ENCODE measurements at places on chromosomes 3 and 15.

DNA sequence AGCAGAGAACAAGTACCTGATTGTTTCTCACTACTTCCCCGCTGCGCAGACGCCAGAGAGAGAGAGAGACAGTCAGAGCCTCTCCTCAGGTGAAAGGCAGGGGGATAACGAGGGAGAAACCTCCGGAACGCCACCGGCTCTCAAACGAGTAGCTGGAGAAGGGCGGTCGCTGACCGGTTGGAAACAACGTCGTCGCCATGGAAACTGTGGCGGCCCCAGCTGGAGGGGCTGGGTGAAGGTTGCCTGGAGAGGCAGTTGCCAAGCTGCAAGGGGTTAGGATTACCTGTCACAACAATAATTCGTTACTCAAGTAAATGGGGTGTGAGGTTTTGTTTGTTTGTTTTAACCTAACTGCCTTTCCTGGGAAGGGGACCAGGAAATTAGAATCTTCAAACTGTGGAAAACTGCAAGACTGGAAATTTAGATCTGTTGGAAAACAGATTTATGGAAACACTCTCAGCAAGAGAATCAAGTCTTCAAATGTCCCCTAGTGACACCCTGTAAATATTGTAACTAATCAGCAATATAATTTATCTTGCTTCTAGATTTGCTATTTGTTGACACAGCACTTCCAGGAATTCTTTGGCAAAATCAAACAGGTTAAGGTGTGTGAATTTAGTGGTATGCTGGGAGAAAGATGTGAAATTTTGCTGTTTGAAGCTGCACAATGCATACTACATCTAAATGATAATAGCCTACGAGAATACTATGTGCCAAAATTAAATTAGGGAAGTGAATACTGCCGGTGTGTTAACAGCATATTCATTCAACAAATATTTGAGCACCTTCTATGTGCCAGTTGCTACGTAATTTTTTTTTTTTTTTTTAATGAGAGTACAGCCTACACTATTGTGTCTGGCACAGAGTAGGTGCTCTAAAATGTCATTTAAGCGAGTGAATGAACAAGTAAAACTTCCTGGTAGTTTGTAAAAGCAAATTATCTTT, at the start of gene DNAH12:
TSS of gene DNAH12 (minus strand) at position 164 of the 945 bp plus-strand sequence. CDS start 1,474 bp downstream, outside the sequence.
- DNase-seq, result no peak

DNA sequence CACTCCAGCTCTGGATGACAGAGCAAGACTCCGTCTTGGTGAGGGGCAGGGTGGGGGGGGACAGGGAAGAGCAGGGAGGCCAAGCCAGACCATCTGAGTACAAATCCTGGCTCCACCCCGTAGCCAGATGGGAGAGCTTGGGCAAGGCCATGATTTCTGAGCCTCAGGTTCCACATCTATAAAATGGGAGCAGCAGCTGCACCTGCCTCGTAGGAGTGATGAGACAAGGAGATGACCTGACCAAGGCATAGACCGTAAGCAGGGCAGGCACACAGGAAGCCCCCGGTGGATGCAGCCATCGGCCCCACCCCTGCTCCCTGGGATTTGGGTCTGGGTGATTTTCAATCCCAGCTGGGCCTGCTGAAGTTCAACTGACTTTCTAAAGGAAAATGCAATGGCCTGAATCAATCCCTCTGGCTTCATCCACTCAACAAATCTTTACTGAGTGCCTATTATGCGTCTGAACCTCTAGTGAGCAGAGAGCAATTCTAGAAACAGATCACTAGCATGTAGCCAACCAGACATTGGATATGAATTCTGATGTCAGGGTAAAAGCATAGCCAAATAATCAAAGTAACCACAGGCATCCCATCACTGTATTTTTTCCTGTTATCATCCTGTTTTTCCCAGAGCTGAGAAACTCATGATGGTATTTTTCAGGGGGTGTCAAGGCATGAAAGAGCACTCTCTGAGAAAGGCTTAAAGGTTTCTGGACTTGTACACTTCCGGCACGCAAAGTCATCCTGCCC, 141.2 kb downstream of the NUP210 start:
- no peak for DNase-seq

GRCh38 chr3:65593780-65594752, 444.7 kb downstream of the MAGI1 start:
- DNase-seq, result no peak

- no peak for DNase-seq
These were observed 61.0 kb downstream of the IQSEC1 start for GRCh38 chr3:13012221-13012691.

GRCh38 chr3:105594219-105594618, 227.5 kb downstream of the ALCAM start:
- DNase-seq, result no peak

GRCh38 chr15:90646662-90647305, 70.4 kb upstream of the BLM start:
- DNase-seq, result no peak

DNA sequence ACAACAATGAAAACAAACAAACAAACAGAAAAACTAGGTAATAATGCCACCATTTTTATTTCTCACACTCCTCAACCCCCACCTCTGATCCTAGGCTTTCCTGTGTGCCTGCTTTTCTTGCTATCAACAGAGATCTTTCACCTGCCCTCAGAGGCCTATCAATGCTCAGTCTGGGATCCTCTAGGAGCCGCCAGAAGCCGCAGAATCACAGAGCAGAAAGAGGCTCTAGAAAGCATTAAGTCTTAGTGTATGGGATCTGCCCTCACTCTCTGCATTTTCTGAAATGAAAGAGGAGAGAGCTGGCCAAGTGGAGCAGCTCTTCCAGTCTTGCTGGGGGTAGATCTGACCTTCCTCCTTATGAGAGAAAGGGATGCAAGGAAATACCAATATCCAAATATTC, 306.8 kb downstream of the TUSC7 start:
- no peak for DNase-seq

DNA sequence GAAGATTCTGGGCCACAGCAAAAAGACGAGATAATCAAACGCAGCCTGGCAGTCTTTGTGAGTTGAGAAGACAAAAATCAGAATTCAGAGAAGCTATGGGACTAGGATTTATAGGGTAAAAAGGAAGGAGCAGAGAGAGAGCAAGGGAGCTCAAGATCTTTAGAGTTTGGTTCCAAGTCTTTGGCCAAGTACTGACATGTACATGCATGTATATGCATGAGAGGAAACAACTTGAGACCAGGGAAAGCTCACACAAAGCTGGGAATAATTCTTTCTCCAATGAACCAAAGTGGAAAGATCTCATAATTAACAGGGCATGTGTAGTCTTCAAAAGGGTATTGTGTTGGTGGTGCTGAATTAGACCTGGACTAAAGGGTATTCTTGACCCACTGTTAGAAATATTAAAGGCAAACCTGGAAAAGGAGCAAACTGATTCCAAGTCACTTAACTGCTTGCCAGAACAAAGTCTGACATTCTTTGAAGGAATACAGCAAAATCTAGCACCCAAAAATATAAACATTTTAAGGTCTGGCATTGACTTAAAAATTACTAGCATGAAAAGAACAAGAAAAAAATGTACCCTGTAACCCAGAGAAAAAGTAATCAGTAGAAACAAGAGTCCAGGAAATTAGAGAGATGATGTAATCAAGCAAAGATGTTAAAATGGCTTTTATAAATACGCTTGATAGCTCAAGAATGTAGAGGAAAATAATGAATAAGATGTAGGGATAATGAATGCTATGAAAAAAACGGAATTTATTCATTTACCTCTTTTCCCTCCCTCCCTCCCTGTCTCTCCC, 226.0 kb upstream of the CGNL1 start:
- no peak for DNase-seq

DNA sequence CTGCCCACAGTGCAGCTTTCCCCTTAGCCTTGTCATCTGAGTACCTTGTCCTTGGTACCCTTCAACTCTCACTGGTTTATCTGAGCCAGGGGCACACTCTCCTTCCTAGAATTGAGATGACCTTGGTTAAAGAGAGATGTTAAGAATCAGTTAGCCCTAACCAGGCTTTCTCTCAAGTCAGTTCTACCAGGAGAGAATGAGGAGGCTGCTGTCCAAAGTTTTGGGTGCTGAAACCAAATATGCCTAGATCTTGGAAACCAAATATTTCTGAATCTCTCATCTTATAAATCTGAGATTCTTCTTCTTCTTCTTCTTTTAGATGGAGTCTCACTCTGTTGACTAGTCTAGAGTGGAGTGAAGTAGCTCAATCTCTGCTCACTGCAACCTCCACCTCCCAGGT, 12.0 kb upstream of the CTXND1 start:
- no peak for DNase-seq

- DNase-seq, result no peak
These were observed 4.8 kb upstream of the BCL6 start for GRCh38 chr3:187750006-187750512.

DNA sequence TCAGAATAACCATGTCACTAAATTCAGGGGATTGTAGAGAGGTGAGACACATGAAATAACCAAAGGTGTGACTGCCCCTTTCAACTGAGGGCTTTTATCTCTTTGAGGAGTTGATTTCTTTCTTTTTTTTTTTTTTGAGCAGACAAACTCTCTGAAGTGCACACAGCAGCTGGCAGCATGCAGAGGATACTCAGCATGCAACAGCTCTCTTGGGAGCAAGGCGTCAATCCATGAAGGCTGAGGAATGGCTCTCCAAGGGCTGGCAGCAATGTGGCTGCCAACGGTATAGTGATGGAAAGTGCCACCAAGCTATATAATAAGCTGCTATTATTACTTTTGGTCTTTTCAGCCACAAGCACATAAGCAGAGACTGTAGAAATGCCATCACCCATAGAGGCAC, 226.7 kb upstream of the FEZF2 start:
- no peak for DNase-seq

GRCh38 chr15:45128971-45129639, 574 bp downstream of the DUOXA1 start:
- no peak for DNase-seq

DNA sequence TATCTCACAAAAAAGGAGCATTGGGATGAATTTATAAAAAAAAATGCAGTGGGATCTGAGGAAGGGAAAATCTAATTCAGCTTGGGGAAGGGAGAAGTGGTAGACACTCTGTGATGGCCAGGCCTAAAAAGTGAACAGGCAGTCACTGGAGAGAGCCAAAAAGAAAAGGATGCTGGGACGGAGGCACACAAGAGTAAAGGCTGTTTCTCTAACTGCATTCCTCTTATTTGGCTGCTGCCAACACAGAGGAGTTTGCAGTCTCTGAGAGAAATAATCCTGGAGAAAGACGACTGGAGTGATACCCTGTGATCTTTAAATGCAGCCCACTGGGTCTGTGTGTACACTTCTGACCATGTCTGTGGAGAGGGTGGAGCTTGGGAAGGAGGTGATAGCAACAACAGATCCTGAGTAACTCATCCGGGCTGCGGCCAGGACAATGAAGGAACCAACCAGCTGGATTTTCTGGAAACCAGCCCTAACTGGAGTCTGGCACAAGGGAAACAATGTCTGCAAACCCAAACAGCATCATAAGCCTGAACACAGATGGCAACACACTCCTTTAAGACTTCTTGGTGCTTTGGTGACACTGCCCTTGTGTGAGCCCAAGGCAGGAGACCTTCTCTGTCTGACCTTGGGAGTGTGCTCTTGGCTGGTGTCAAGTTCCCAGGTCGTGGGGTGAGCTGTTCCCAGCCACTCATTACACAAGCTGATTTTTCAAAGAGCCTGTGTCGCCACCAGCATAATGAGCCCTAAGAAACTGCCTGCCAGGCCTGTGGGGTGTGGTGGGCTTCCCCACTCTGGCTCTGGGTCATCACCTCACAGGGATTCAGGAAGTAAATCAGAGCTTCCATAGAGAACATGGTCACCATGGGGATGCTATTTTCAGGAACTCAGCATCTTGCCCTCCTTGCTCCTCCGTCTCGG, 8.0 kb downstream of the FYCO1 start:
- peak; percentile 59 for DNase-seq

DNA sequence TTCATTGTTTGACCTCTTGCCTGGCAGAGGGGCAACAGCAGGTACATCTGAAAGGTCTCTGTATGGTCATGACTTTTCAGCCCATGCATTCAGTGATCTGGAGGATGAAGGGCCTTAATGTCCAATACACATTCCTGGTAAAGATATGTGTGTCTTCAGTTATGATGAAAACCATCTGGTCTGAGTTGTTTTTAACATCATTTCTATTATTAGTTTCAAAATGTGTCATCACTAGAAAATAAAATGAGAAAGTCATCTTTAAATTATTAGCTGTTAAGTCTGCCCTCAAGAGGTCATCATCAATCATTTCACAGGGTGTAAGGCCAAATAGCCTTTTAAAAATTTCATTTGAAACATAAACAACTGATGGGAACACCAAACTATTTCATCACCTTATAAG, 92.1 kb upstream of the PLSCR4 start:
- peak; percentile 21 for DNase-seq

- DNase-seq, result no peak
These were observed 1233.9 kb upstream of the ALCAM start for GRCh38 chr3:104132566-104133403.

DNA sequence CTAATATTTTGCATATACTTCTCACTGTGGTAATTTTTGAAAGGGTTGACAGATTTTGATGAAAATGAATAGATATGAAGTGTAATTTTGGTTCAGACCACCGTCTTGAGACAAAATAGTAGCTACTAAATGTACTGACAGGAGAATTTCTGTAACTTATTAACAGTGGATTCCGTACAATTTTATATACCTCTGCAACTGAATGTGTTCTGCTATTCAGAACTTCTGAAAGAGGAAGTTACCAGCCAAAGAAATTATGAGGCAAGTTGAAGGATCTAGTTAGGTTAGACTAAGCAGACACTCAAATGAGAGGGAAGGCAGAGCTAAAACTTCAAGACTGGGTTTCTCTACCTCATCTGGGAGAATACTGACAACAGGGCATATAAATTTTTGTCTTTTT, 29.4 kb downstream of the GAP43 start:
- no peak for DNase-seq

GRCh38 chr3:64082411-64082810, 59.1 kb upstream of the PSMD6 start:
- DNase-seq, result no peak

DNA sequence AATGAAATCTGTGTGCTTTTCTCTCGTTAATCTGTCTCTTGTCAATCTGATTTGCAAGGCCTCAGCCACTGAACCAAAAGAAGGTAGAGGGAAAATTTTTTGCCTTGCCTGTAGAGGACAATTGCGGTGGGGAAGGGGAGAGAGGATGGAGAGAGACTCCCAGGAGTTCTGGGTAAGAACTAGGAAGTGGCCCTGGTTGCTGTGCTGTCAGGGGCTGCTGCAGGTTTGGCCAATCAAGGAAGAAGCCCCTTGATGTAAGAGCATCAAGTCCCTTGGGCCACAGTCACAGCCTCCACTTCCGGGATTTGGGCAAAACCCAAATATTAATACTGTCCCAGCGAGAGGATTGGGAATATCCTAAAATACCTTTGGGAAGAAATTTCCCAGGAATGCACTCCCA, 43.3 kb downstream of the TRANK1 start:
- DNase-seq, result no peak

DNA sequence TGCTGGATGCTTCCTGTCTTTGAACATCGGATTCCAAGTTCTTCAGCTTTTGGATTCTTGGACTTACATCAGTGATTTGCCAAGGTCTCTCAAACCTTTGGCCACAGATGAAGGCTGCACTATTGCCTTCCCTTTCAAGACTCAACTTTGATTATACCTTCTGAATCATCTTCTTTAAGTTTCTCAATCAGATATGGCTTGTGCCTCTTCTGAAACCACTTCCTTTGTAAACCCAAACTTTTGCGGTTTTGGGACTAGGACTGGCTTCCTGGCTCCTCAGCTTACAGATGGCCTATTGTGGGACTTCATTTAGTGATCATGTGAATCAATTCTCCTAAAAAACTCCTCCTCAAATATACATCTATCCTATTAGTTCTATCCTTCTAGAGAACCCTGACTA, 47.1 kb upstream of the CADPS start:
- no peak for DNase-seq

All from GM04503 (cell line).